NCI-H748 treated with DMSO at 0.1 percent for 48 hours (cell line): ENCODE measurements at places on chromosomes 3 and 15.

DNA sequence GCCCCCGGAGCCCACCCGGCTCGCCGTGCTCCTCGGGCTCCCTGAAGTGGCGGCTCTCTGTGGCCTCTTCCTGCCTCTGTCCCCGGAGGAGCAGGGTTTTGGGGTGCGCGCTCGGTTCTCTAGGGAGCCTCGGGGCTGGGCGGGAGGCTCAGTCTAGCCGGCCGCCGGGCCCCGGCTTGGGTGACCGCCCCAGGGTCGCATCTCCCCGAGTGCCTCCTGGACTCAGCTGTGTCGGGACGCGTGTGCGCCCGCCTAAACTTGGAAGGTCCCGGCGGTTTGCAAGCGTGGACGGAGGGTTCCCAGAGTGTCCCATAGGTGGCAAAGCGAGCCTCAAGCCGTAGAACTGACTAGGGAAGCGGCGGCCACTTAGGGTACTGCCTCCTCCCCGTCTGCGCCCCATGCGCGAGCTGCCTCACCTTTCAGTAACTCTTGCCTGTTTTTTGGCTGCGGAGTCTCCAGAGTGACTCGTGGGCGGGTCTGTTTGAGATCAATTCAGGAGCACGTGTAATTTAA is 601 bp downstream of the ACTL6A start:
- DNase-seq, result no peak

DNA sequence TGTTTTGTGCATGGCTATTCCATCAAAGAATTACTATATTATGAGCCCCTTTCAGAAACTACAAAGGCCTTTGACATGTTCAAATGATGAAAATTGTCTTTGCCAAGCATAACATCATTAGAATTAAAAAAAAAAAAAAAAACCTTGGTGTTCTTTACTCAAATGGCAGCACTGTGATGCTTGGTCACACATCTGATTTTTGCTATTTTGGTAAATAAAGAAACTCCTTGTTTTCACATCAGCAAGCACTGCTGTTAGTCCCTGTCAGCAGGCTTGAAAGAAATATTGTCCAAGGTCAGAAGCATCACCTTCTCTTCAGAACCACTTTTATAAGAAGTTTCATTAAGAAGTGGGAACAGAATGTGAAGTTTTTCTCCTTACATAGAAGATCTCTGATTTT is 537.3 kb downstream of the MFSD1 start:
- DNase-seq, result no peak

- peak; percentile 59 for DNase-seq
Observed at GRCh38 chr15:99143242-99143641, 38.4 kb downstream of the SYNM start.

DNA sequence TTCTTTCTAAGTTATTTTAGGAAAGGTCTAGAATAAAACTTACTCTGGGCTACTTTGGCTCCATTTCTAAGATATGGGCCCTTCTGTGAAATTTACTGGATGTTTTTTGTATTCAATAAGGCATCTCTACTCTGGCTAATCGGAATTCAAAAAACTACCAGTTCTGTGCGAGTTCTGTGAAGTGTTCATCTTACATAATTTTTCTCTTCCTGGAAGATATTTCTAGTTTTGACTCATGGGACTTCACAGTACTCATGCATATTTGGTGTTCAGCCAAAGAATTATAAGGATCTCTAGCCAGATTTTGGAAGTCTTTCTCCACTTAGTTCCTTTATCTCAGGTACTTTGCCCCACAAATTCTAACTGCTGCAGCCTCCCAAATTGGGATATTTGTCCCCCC is 46.4 kb upstream of the MBNL1 start:
- DNase-seq, result no peak

- DNase-seq, result no peak
Observed at GRCh38 chr15:89330881-89331595, 3.6 kb downstream of the POLG start.

DNA sequence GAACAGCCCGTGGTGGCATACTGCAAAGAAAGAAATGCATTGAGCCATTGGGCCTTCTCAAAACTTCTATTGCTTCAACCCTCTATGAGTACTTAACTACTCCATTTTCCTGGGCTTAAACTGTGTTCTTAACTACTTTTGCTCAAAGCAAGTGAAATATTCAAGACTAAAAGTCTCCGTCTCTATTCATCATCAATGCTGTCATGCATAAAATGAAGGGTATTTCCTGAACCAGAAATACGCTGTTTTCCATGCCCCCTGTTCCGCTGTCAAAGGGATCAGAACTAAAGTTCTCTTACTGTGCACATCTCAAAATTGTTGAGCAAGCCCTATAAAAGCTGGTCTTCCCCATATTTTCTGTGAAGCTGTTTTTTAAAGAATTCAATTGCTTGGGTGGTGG is 20.3 kb downstream of the SIAH2 start:
- DNase-seq, result no peak

GRCh38 chr15:35194296-35194695 is 109.2 kb upstream of the NANOGP8 start:
- DNase-seq, result no peak

GRCh38 chr15:77457905-77458265 is 37.2 kb downstream of the HMG20A start:
- DNase-seq, result no peak

DNA sequence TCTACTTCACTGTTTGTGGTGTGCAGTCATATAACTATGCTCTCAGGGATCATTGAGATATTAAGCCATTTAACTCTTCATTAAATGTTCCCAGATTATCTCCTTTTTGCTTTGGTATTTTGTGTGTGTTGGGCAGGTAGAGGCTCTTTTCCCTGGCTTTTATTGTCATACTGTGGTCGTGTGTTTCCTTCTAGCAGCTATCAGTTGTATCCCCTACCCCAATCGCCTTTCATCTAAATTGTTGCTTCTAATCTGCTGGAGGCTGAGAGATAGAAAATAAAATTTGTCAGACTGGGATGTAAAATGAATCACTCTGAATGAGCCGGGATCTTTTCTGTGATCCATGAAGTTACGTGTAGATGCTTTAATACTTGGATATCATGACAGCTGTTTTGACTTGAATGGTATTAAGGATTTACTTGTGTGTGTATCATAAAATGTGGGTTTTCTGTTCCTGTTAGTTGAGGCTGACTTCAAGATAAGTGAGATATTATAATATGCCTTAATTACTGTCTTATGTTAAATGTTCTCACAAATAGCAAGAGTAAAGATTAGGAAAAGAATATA is 9.2 kb downstream of the NFKBIZ start:
- DNase-seq, result no peak

- no peak for DNase-seq
Observed at GRCh38 chr3:25894101-25894500, 104.2 kb downstream of the OXSM start.

DNA sequence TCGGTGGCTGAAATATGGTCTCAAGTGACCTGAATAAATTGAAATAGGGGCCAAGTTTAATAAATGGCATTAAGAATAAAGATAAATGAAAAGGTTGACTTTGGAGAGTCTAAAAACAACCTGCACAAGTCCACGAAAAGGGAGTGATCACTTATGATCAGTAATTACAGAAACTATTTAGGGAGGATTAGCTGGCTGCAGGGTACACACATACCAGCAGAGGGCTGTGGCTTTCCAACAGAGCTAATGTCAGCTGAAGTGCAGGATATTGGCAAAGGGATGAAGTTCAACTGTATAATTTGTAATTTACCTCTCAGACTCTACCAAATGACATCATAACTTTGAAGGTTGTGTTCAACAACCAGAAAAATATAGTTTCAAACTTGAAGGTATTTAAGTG is 86.8 kb downstream of the SYNPR start:
- peak; percentile 12 for DNase-seq

DNA sequence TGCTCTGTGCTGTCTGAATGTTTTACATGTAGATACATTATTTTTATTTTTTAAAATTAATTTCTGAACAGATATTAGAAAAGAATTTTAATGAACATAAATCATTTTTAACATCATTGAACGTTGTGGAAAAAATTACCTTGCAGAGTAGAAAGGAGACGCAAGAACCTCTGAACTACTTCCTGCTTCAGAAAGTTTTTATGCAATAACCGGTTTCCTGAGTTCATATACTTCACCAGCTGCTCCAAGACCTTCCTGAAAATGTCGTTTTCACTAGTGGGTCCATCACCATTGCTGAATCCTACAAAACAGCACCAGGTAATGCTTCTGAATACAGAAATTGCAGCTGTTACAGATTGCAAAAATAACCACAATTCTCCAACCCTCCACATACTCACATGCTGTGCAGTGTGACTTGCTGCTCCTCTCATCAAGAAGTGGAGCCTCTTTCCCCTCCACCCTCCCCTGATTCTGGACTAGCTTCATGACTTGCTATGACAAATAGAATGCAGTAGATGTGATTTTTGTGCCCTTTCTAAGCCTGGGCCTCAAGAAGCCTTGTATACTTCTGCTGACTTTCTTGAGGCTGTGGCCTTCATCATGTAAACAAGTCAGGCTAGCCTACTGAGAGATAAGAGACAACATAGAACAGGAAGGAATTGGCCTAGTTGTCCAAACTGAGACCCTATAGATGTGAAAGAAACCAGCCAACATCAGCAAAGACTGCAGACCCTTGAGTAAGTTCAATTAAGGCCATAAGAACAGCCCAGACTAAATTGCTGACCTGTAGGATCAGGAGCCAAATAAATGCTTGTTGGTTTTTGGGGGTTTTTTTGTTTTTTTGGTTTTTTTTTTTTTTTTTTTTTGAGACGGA is 80.4 kb downstream of the TRANK1 start:
- no peak for DNase-seq

GRCh38 chr3:99842826-99843589 is 25.3 kb downstream of the CMSS1 start:
- peak; percentile 44 for DNase-seq
